ENCODE measurements at places on chromosomes 11 and 22.

- DNase-seq = no peak
These were observed 574.7 kb downstream of the TBC1D22A start for GRCh38 chr22:47337161-47337621.

- DNase-seq = no peak
These were observed 5.7 kb downstream of the MUC5AC start for GRCh38 chr11:1163321-1163910.

DNA sequence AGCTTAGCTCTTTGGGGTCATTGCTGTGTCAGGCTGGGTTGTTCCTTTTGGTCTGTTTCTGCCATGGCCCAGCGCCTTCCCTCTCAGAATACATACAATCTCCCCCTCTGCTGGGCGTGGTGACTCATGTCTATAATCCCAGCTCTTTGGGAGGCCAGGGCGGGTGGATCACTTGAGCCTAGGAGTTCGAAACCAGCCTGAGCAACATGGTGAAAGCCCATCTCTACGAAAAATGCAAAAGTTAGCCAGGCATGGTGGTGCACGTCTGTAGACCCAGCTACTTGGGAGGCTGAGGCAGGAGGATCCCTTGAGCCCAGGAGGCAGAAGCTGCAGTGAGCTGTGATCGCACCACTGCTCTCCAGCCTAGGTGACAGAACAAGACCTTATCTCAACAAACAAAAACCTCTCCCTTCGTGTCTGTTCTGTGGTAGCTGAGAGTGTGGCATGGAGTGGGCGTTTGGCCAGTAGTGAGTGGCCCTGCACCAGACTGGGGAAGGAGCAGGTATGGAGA, 46.7 kb upstream of the RAB1B start:
- DNase-seq = no peak

DNA sequence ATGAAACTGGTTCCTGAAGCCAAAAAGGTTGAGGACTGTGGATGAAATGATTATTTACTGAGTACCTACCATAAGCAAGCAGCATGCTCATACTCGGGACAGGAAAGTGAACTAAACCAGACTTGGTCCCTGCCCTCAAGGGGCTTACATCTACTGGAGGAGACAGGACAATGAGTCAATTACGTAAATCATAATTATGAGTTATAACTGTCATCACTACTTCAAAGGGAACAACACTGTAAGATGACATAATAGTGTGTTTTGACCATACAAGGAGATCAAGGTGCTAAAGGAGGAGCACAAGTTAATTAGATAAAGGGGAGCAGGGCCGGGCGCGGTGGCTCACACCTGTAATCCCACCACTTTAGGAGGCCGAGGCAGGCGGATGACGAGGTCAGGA, 2.5 kb downstream of the FAM227A start:
- DNase-seq = no peak

DNA sequence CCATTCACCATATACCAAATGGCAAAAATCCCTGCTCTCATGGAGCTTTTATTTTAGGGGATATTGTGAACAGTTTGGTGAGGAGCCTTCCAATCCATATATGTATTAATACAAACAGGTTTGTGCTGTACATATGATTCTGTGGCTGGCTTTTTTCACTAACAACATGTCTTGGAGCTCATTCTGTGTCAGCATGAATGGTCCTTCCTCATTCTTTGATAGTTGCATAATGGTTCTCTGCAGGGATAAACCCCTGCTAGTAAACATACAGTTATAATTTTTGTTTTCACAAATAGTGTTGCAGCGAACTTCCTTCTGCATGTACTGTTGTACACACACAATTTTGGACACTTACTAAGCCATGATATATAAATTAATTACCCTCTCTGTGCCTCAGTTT, 8.3 kb downstream of the PRR5L start:
- no peak for DNase-seq

DNA sequence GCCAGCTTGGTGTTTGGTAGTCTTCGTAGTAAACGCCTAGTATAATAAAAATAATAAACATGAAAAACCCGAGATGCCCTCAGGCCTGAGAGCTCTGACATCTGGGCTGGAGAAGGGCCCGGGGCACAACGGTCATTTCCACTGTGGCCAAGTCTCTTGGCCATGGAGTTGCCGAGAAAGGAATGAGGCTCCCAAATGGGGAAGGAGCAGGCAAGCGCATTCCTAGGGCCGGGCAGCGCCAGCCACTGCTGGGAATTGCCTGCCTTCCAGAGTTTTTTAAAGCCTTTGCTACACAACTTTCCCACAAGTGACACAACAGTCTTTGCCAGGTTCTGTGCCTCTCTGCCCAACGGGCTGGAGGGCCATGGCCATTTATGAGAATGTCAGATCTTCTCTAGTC, 103.4 kb downstream of the NAV2 start:
- DNase-seq = no peak

- DNase-seq = no peak
These were observed 921.9 kb upstream of the TENM4 start for GRCh38 chr11:80362563-80363340.

DNA sequence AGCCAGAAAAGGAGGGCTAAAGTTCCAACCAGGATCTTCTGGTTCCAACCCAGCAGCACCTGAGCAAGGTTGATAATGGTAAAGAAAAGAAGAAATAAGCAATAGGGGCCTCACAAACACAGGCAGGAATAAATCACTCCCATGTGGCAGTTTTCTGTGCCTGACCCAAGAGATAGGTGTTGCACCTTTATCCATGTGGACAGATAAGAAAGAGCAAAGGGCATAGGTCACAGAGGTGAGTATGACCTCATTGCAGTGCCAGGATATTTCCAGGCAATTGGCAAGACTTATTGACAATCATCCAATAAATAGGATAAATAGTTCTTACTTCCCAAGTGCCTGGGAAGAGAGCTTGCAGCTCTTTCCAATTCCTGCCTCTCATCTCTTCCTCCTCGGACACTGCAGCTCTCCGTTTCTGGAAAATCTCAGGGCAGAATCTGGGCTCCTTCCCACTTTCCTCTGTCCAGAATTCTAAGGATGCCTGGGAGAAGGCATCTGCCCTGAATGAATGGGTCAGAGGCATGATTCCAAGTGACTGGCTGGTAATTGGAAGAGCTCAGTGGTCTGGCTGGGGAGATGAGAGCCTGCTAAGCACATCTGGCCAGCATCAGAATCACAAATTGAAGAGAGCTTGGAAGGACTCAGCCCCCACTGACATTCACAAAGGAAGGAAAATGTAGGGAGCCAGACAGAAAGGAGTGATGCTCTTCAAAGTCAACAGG, 14.5 kb upstream of the LRRC55 start:
- no peak for DNase-seq

- no peak for DNase-seq
These were observed 24.7 kb downstream of the GAL start for GRCh38 chr11:68709062-68709461.

Measured in NCI-H1105 treated with DMSO at 0.1 percent for 48 hours (cell line).